ENCODE measurements at places on chromosomes 5 and 9. TPM values are rescaled to one million over a fixed set of nuclear protein-coding genes. Genes with fewer than 3 reads are reported as not detected.

The MYMK gene
- polyA plus RNA-seq: 0.09 TPM

The GCNT1 gene
- polyA plus RNA-seq: 5.6 TPM

The C9orf43 gene
- polyA plus RNA-seq: 0.74 TPM

The GZMA gene
- polyA plus RNA-seq: 0.58 TPM

The PPP3R2 gene
- polyA plus RNA-seq: 0.04 TPM

DNA sequence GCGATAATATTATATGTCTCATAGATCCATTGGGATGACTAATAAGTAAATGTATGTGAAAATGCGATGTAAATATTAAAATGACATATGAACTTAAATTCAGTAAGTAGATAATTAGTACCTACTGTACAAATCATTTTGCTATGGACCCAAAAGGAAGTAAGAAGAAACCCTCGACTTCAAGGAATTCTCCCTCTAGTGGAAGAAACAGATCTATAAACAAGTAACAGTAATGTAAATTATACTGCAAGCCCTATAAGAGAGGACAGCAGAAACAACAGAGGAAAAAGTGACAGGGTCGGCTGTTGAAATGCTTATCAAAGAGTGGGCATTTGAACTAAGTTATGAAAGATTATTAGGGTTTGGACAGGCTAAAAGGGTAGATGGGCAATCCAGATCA is 320.3 kb downstream of the DMAC1 start:
- no peak for DNase-seq

The PLAC8L1 gene
- 0.57 TPM for polyA plus RNA-seq

- no peak for DNase-seq
Observed at GRCh38 chr5:105931881-105932421, 1738.8 kb downstream of the EFNA5 start.

DNA sequence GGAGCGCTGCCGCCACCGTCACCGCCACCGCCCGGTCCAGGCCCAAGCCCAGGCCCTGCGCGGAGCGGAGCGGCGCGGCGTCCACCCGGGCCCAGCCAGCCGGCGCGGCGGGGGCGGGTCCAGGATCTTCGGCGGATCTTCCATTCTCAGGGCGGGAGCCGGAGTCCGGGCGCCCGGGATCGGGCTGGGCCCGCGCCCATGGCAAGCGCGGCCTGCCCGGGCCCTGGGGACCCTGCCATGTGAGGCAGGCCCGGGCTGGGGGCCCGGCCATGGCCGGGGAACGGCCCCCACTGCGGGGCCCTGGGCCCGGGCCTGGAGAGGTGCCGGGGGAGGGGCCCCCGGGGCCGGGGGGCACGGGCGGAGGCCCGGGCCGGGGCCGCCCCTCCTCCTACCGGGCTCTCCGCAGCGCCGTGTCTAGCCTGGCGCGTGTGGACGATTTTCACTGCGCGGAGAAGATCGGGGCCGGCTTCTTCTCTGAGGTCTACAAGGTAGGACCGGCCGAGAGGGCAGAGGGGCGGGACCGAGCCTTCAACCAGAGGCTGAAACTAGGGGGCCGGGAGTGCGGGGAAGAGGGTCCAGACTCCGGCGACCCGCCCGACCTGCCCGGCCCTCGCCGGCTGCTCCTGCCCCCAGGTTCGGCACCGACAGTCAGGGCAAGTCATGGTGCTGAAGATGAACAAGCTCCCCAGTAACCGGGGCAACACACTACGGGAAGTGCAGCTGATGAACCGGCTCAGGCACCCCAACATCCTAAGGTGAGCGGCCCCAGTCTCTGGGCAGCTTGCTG is 482 bp downstream of the TESK1 start:
- no peak for DNase-seq

The ABLIM3 gene
- polyA plus RNA-seq: 1.0 TPM

- no peak for DNase-seq
Observed at GRCh38 chr9:94472806-94473360, 82.0 kb upstream of the PCAT7 start.

DNA sequence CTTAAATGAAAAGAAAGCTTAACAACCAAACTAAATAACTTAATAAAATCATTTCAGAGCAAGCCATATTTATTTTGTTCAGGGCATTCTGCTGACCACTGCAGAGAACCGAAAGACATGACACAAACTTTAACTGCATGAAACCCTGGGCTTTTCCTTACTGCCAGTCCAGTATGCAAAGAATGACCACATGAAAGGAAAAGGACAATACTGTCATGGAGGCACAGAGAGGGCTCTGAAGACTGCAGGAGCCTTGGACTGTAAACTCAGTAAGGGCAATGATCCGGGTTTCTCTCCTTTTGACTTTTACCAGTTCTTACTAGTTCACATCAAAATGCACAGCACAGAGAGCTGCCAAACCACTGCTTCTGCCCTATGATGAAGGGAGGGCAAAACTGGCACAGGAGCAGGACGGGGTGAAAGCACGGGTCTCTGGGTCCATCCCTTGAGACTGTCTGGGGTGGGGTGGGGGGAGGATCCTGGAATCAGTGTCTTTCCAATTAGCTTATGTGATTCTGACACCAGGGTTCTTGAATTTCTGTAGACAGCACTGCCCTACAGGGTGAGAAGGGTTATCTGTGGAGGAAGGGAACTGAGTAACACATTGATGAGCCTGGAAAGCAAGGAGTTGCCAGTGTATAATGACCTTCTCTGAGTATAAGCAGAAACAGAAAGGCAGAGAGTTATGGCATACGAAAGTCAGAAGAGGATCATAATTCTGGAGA is 44.7 kb downstream of the RNF130 start:
- no peak for DNase-seq

DNA sequence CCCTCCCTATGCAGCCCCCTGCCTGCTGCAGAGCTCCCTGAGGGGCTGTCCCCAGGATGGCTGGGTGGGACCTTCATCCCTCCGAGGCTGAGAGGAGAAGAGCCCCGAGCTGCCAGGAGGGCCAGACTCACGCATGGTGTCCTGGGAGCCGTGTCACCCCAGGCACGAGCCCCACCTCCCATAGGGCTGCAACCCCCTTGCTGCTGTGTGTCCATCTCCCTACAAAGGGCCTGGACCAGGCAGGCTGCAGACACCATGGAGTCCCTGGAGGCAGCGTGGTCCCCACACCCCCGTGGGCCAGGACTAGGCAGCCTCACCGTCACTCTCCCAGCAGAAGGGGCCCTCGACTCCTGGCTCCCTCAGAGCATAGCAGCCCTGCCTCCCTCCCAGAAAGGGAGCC is 11.2 kb upstream of the SEC16A start:
- DNase-seq: no peak

The SPATA24 gene
- 13.8 TPM for polyA plus RNA-seq

DNA sequence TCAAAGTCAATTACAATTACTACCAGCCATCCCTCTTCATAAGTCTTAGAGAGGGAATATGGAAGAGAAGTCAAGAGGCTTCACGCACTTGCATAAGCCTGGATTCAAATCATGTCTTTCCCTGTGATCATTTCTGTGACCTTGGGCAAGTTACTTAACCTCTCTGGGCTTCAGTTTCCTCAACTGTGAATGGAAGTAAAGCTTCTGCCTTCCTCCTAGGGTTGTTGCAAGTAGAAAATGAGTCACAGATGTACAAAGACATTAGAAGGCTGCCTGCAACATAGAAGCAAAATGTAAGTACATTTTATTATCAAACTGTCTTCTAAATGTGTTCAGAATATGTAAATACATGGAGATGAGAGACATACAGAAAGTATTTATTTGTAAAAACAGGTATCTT is 42.3 kb upstream of the SEMA6A start:
- DNase-seq: no peak

The SPATA31C1 gene
- 0.58 TPM for polyA plus RNA-seq

The TMEM232 gene
- 7.0 TPM for polyA plus RNA-seq

GRCh38 chr9:122936464-122936863 is 4.4 kb upstream of the RABGAP1 start:
- DNase-seq: no peak

DNA sequence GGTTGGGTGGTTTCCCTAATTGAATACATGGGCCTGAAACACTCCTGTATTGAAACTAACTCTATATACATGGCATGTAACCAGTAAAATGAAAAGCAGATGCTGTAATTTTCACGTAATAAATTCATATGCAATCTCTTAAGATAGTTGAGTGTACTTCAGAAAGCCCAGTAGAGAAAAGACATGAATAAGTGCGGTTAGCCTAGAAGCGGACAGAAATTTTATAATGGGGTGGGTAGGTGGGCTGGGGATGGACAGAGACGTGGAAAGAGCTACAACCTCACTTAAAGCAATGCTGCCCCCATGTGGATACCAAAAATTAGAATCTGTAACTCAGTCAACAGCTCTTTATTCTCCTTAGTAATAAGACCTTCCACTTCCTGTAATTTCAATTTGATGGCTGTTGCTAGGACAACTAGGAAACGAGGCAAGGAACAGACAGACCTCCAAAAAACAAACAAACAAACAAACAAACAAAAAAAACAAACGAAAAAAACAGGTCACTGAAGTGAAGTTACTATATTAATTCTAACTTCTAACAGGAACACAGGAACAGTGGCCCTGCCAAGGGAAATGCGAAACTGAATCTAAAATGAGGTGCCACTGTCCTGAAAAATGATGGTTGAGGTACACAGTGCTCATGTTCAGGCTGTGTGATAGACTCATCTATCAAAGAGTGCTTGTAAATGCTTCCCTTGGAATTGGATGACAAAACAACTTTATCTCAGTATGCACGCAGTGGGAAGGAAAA is 103.4 kb upstream of the GNA14 start:
- DNase-seq: peak; percentile 67

- no peak for DNase-seq
Observed at GRCh38 chr5:124742983-124743601, 3.3 kb downstream of the ZNF608 start.

The ANKDD1B gene
- polyA plus RNA-seq: 4.6 TPM

The CERCAM gene
- 50.5 TPM for polyA plus RNA-seq

DNA sequence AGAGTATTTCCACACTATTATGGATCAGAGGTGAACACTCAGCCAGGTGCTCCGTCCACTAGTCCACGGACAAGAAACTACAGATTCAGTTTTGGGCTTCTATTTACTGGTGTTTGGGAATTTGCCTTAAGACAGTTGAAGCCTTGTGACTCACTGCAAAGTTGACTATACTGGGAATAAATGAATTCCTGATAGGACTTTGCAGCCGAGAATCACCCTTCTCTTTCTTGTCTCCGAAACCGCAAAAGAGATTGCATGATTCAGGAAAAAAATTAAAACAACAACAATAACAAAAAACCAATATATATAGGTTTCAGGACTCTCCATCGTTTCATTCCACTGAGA is 716 bp downstream of the TMEM171 start:
- DNase-seq: no peak

- DNase-seq: no peak
Observed at GRCh38 chr5:10157085-10157669, 92.5 kb downstream of the ATPSCKMT start.

- DNase-seq: no peak
Observed at GRCh38 chr9:3247211-3247610, 278.6 kb downstream of the RFX3 start.

The ANKRD55 gene
- 1.4 TPM for polyA plus RNA-seq

The ADRA1B gene
- polyA plus RNA-seq: 2.4 TPM

The PRUNE2 gene
- polyA plus RNA-seq: 12.2 TPM

DNA sequence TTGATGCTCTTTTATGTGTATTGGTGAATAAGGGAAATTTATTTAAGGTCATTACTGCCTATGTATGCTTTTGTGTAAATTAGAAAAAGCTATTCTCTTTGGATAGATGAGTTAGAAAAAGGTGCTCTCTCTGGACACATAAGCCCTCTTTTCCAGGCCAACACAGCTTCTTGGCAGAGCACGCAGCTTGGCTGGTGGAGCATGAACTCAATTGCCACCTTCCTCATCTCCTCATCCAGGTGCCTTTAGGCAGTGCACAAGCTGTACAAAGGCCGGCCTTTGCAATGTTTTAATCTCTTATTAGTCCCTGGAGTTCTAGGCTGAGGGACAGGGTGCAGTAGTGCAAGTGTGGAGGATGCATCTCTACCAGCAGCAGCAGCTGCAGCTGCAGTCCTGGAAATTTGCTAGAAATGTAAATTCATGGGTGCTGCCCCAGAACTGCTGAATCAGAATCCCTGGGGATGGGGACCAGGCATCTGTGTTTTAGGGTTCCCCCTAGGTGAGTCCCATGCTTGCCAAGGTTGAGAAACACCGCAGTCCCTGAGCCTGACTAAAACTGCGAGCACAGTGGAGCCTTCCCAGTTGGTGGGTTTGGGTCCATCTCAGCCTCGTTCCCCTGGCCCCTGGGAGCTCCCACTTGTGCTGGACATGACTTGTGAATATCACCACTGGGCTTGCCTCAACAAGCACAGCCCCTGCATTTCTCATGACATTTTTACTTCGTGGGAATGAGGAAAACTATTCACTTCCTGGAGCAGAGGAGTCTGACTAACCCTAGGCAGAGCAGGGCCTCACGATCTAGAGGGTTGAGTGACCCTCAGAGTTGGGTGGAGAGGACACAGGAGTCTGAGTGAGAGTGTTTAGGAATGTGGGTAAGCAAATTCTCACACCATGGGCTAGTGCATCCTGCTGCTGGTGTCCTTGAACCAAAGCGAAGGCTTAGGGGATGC is 272.3 kb downstream of the ZSWIM6 start:
- no peak for DNase-seq

GRCh38 chr5:41682641-41683040 is 172.2 kb upstream of the PLCXD3 start:
- DNase-seq: no peak

DNA sequence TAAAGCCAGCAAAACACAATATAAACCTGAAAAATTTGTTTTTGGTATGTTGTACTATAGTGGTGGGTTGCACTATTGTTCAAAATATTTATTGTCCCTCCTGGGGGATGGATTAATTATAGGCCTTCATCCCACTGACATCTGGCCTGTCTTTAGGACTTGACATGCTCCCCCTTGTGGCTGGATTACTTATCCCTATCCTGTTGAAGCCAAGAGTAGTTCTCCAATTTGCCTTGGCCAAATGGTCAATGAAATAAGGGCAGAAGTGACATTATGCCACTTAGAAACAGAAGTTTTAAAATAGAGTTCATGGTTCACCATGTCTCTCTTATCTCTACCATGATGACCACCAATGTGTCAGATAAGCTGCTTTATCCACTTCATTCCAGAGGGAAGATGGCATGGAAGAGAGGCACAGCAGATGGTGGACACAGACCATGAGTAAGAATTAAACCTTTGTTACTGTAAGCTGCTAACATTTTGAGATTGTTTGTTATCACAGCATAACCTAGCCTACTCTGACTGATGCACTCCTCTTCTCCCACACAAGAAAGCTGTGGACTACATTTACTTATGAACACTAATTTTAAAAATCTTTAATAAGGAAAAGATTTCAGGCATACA is 29.2 kb upstream of the ARHGEF28 start:
- DNase-seq: no peak

The UNC13B gene
- 27.6 TPM for polyA plus RNA-seq

The CARD9 gene
- 2.7 TPM for polyA plus RNA-seq

The INSL6 gene
- 0.54 TPM for polyA plus RNA-seq

DNA sequence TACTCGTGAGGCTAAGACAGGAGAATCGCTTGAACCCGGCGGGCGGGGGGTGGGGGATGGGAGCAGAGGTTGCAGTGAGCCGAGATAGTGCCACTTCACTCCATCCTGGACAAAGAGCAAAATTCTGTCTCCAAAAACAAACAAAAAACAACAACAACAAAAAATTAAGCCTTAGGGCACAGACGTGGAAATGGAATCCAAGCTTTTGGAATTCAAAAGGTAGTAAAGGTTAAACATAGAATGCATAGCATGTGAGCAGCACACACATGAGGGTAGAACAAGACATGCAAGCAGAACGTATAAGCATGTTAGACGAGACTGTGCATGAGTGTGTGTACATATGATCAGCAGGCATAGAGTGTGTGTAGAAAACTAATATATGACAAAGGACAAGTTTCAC is 68.0 kb downstream of the PTBP3 start:
- no peak for DNase-seq
